Renal cortex interstitium (tissue), 15 donors: ENCODE measurements at places on chromosomes 4 and X.

- no peak for DNase-seq
Observed at GRCh38 chr4:77430847-77431246, 174.8 kb upstream of the CXCL13 start.

GRCh38 chrX:38607976-38608375, 46.6 kb downstream of the TSPAN7 start:
- no peak for DNase-seq

GRCh38 chr4:113761620-113762185, at the start of gene CAMK2D:
Gene CAMK2D, minus strand, starts transcription at chr4:113761738. Its CDS starts 670 bp downstream, at chr4:113761068.
- DNase-seq = no peak

DNA sequence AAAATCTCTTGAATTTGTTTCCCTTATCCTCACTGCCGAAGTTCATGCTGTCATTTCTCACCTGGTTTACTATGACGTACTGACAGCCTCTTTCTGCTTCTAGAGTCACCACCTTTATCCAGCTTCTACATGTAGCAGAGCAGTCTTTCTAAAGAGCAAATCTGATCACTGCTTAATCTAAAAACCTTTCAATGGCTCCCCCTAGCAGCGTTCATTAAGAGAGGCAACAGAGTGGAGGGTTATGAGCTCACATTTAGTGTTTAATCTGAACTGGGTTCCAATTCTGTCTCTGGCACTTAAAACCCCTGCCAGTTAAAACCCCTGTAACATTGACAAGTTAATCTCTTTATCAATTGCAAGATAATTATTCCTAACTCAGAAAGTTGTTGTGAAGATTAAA, 4.4 kb downstream of the RBPJ start:
- no peak for DNase-seq

GRCh38 chr4:156781852-156782251, 189.7 kb downstream of the PDGFC start:
- no peak for DNase-seq

DNA sequence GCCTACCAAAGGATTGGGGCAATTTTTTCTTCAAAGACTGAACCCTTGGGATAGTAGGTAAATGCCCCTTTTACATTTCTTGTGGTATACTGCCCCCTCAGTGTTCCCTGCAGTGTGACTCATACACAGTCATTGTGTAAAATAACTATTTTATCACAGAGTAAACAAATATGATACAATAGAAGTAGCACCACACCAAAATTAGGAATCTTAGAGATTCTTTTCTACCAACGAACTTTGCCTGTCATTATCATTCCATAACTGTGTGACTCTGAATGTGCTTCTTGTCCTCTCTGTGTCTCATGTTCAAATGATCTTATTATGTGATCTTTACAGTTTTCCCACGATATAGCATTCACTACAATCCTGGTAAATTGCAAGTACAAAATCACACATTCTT, 517.0 kb downstream of the ZIC3 start:
- no peak for DNase-seq

DNA sequence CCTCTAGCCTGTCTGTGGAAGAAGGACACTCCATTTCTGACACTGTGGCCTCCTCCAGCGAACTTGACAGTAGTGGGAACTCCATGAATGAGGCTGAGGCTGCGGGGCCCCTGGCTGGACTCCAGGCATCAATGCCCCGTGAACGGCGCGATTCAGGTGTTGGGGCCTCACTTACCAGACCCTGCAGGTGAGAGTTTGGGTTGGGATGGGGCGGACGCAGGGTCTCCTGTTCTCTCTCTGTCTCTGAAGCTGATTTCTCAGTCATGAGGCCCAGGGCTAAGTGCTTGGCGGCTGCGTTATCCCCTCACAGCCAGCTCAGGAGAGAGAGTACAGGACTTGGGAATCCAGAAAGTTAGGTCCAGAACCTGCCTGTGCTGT, 71.0 kb downstream of the STARD8 start:
- no peak for DNase-seq

DNA sequence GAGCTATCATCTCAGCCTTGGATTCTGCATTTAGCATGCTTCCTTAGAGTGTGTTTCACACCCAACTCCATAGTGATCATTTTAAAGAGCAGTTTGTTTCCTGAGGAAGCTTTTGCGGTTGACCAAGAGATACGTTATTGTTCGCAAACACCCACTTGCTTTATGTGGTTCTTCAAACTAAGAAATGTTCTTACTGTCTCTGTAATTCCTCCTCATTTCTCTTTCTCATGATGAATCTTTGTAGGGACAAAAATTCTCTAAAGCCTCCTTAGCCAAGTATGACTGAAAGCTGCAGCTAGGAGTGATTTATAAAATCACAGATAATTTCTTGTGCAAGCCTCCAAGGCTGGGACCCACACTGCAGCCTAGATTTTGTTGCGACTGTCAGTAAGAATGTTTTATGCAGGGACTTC, 10.0 kb downstream of the TNIP3 start:
- no peak for DNase-seq

GRCh38 chr4:104394406-104395167, 100.1 kb downstream of the CXXC4 start:
- DNase-seq = no peak

GRCh38 chr4:15636818-15637217, 18.3 kb downstream of the FBXL5 start:
- DNase-seq = no peak

- DNase-seq = no peak
Observed at GRCh38 chrX:119692191-119693039, 553 bp downstream of the SEPTIN6 start.

- no peak for DNase-seq
Observed at GRCh38 chr4:3365871-3366842, 73.3 kb downstream of the RGS12 start.

- DNase-seq = no peak
Observed at GRCh38 chrX:108664701-108665100, 71.7 kb downstream of the IRS4 start.

GRCh38 chr4:17884063-17884462, 73.3 kb downstream of the NCAPG start:
- no peak for DNase-seq

DNA sequence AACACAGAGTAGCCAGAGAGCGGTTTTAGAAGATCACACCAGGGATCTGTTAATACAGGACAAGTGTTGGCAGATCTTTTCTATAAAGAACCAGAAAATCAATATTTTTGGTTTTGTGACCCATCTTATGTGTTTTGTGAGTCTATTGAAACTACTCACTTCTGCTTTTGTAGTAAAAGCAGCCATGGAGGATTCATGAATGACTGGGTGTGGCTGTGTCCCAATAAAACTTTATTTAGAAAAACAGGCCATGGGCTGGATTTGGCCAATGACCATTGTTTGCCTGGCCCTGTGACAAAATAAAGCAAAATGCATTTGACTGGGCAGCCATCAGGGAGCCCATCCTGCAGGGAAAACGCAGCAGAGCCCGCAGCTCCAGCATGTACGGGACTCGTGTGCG, 99.9 kb upstream of the ADRA2C start:
- DNase-seq = no peak

- no peak for DNase-seq
Observed at GRCh38 chr4:82753725-82754410, 44.7 kb downstream of the SCD5 start.

DNA sequence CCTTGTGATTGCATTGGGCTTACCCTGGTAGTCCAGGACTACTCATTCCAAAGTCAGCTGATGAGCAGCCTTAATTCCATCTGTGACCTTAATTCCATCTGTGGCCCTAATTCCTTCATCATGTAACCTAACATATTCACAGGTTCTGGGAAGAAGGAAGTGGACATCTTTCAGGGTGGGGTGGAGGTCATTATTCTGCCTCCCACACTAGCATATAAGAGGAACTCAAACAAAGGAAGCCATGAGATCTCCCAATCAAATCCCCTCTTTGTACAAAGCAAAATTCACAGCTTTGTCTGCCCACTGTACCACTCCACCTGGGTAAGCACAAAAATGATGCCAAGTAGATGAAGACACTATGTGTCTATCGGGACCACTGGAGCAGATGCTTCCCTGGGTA, 87.3 kb downstream of the SLC2A9 start:
- DNase-seq = no peak

- no peak for DNase-seq
Observed at GRCh38 chr4:126354784-126355183, 1040.0 kb downstream of the FAT4 start.

GRCh38 chr4:109708990-109709389, 5.7 kb upstream of the CASP6 start:
- no peak for DNase-seq
